ENCODE measurements at places on chromosomes 2 and 18.

DNA sequence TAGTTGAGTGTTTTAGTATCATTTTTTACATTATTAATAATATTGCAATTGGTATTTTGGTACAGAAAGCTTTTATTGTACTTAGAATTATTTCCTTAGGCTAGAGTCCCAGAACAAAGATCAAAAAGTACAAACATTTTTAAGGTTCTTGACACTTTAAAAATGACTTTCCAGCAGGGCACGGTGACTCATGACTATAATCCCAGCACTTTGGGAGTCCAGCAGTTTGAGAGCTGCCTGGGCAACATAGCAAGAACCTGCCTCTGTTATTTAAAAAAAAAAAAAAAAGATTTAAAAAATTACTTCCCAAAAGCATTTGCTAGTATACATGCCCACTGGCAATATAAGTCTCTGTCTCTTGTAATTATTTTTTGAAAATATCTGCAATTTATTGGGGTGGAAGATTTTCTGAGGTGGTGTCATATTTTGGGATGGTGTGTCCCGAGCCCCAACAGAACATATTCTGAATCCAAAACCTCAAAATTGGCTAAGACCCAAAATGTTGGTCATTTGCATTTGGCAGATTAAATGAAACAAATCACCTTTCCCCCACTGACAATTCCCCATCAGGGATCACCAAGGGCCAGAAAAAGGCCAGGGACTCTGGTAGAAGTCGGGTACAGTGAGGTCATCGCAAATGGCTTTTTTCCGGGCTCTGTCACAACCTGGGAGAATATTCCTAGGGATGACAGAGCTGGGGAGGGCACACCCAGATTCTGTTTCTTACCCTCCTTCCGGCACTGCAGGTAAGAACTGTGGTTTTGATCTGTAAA is 42.1 kb downstream of the NIFK start:
- DNase-seq, result no peak

DNA sequence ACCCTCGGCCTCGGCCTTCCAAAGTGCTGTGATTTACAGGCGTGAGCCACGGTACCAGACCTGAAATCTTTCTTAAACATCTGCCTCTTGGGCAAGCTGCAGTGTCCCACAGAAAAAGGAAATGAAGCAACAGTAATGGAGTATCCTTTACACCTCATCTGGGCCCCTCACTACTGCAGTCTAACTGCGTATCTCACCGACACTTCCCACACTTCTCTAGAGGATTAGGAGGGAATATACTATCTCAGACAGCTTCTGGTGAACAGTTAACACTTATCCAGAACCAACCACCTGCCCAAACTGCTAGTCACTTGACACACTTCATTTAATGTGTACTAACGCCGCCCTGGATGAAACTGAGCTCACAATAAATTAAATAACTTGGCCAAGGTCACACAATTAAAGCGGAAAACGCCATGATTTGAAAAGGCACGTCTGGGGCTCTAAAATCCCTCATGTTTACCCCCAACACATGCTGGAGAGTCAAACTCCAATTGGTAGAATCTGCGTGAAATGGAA is 993 bp downstream of the COX7A2L start:
- DNase-seq, result peak; percentile 34

DNA sequence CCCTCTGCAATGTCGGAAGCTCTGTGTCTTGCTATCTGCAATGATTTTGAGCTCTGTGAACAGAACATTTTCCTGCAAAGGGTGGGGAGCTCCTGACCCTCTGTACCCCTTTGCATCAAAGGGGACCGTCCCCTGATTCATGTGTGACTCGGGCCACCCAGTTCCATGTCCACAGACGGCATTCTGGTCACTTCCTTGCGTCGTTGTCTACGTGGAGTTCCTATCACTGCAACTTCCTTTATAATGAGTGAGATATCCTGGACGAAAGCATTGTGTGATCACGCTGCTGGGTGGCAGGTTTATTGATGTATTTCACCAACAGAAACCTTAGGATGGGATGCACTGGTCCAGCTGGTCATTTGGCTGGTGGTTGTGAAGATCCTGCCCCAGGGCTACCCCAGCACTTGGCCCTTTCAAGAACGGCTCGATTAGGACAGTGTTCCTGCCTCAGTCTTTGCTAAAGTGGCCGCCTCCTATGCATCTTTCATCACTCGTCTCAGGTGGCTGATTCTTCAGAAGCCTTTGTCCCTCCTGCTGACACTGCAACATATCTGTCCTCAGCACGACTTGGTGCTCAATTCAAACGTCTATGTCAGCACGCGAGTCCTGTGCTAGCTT is 202.7 kb downstream of the ACKR3 start:
- no peak for DNase-seq

- DNase-seq, result no peak
These were observed 307.3 kb upstream of the CHAC2 start for GRCh38 chr2:53460347-53460746.

DNA sequence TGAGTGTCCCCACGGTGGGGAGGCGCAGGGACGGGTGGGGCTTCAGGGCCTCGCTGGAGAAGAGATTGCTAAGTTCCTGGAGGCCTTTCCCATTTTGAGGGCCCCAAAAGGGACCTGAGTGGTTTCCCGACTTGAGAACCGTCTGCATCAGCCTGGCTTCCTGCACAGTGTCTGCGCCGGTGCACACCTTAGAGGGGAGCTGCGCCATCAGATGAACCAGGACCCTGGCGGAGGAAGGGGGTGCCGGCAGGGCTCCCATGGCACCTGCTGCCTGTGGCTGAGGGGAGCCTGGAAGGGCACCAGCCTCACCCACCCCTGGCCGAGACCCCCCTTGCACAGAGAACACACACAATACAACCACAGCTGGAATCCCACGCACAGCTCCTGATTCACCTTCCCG is 465.1 kb upstream of the MYT1L start:
- DNase-seq, result no peak

GRCh38 chr2:64213532-64214275 is 69.5 kb upstream of the PELI1 start:
- DNase-seq, result no peak

DNA sequence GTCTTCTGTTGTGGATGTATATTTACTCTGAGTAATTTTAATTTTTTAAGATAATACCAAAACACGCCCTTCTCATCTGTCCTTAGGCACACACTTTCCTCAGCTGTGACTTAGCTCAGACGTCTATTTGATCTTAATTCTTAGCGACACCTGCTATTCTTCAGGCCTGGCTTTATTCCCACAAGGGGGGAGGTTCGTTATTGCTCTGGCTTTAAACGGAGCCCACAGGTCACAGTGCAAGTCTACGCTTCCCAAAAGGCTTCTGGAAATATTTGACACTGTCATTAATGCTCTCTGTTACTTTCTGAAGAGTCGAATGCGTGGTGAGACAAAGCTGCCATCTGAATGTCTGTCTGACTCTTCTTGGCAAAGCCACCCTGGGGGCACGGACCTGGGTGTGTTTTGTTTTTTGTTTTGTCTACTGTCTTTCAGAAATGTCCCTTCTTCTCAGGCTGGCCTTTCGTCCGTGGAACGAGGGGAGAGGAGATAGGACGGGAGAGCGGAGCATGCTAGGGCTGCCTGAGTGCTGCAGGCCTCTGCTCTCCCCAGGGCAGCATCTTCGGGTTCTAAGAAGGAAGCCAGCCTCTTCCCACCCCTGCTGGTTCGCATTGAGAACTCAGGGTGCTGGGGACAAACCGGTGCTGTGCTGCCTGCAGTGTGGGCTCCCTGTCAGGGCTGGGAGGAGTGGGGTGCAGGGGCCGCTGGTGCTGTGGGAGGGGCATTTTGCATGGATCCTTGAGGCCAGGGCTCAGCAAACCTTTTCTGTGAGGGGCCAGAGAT is 61.9 kb downstream of the ASAP2 start:
- no peak for DNase-seq

GRCh38 chr18:71336576-71337210 is 1047.8 kb downstream of the SOCS6 start:
- no peak for DNase-seq

DNA sequence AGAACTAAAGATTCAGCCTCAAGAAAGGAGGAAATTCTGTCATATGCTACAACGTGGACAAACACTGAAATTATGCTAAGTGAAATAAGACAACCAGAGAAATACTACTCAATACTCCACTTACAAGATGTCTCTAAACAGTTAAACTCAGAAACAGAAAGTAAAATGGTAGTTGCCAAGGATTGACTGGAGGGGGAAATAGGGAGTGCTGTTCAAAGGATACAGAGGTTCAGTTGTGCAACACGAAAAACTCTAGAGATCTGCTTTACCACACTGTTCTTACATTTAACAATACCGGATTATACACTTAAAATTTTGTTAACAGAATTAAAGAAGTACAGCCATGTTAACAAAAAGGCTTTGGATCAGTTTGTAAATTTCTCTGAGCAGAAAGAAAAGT is 39.8 kb upstream of the C2orf15 start:
- DNase-seq, result no peak

GRCh38 chr18:34787931-34788532 is 77.9 kb downstream of the DTNA start:
- no peak for DNase-seq

DNA sequence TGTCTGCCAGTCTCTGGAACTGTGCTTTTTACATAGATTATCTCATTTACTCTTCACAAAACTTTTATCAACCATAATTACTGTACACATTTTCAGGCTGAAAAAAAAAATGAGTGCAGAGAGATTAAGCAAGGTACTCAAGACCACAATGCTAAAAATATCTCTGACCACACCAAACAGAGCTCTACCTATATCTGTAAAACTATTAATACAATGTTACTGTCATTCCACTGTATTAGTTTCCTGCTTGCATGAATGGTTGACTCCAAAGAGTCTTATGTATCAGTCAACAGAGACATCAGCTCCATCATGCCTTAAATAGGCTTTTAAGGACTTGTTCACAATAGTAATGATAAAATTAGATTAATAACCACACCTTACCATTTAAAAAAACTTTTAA is 134.7 kb upstream of the CCDC150 start:
- DNase-seq, result no peak

DNA sequence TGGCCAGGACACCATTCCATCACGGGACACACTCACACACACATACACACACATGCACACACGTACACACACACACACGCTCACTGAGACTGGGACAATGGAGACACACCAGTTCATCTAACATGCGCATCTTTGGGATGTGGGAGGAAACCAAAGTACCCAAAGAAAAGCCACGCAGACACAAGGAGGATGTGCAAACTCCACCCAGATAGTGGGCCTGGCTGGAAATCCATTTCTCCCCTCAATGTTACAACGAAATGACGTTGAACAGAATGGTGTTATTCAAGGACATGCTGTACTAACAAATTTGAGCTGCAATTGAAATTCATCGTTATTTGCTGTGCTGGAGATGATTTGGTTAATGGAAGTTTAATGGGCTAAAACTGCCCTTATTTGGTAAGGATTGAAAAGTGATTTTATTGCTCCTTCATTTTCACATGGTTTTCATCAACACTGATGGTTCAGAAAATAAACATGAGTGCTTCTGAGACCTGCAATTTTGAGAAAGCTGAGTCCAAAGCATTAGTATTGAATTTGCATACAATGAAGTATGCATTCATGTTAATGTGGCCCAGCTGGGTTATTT is 110.0 kb downstream of the KCNE4 start:
- peak; percentile 61 for DNase-seq

- DNase-seq, result no peak
These were observed 85.8 kb upstream of the GLS start for GRCh38 chr2:190794790-190795189.

- DNase-seq, result no peak
These were observed 29.2 kb downstream of the ANKRD44 start for GRCh38 chr2:197281421-197281820.

- DNase-seq, result no peak
These were observed 822 bp upstream of the GPD2 start for GRCh38 chr2:156435396-156435717.

GRCh38 chr2:77348821-77349220 is 173.4 kb downstream of the LRRTM4 start:
- no peak for DNase-seq

GRCh38 chr2:172087780-172088244 is 2.5 kb downstream of the DLX1 start:
- no peak for DNase-seq

DNA sequence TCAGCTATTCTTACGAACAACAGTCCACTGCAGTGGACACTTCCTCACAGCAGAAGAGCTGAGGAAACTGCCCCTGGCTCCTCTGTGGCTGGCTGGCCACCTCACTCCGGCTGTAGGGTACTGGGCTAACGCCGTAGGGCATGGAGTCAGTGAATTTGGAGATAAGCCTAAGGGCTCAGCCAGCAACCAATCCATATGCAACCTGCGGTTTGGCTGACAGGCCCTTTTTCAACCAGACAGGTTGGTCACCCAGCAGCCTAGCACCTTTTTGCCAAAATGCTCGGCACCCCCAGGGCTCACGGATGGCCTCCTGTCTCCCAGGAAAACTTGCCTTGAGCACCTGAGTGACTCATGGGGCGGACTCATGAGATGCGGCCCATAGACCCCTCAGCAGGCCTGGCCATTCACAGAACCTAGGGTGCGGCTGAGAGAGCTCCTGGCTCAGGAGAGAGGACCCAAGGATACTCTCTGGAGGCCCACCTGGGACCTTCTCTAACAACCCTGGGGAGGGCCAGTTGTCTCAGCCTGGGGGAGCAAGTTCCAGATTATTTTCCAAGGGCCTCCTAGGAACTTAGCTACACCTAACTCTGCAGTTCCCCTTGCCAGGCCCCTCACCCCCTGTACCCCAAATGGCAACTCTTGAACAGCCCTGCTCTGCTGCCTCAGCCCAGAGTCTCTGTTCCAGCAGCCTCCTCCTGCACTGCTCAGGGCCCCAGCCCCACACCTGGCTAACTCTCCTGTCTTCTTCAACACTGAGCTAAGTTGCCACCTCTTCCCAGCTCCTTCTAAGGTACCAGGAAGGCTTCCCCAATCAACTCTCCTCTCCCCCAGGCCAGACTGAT is 252.1 kb downstream of the CYP26B1 start:
- no peak for DNase-seq

- no peak for DNase-seq
These were observed 53.1 kb downstream of the ACVR1 start for GRCh38 chr2:157822993-157823392.

Data from fibroblast of skin of left quadriceps (primary cell).